ENCODE measurements at places on chromosomes 6 and 20.

DNA sequence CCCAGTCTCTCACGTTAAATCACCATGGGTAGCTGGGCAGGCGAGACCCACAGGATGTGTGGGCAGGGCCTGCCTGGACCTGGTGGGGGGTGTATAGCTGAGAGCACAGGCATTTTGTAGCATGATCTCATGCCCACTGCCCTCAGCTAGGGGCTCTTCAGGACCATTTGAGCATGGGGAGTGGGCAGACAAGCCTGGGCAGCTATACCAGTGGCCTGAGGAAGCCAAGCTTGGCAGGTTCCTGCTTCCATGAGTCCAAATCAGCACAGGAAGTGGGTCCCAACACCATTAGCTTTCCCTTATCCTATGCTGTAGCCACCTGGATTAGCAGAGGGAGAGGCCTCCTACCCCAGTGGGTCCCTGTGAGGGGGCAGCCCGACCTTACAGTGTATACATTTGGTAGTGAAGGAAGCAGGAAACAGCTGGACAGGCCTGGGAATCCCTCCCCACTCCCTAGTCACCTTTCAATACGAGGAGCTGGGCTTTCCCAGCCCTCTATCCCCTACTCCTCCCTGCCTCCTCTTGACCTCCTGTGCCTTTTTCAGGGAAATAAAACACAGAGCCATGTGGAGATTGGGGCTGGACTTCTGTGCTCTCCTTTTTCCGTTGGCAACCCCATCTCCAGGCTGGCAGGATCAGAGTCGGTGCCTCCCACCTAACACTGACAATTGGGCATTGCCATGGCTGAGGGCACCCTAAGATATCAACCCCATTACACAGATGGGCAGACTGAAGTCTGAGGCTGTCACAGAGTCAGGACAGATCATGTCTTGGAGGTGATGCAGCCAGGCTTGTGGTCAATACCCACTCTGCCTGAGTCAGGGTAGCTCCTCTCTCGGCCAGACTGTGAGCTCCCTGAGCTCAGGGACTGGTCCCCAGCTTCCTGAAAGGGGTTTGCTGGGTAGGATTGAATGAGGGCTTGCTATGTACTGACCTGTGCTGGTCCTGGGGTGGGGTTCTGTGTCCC lies 59.8 kb downstream of the MRPL14 start:
- DNase-seq, result no peak

- DNase-seq, result no peak
These were observed 199.1 kb downstream of the CENPW start for GRCh38 chr6:126539022-126539421.

- no peak for DNase-seq
These were observed 356.0 kb upstream of the CITED2 start for GRCh38 chr6:139730340-139730974.

DNA sequence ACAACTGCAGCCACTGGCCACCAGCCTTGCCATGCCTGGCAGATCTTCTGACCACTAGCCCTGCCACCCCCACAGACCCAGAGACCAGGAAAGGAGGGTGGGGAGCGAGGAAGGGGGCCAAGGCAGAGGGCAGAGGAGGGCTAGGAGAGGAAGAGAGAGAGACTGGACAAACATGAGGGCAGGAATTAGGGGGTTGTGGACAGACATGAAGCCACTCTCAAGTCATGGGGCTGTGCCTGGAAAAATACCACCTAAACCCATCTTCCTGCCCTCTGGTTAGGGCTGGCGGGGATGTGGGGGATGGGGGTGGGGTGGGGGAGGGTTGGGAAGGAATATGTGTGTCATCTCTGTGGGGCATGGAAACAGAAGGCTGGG lies 1.4 kb upstream of the SLC29A1 start:
- no peak for DNase-seq

DNA sequence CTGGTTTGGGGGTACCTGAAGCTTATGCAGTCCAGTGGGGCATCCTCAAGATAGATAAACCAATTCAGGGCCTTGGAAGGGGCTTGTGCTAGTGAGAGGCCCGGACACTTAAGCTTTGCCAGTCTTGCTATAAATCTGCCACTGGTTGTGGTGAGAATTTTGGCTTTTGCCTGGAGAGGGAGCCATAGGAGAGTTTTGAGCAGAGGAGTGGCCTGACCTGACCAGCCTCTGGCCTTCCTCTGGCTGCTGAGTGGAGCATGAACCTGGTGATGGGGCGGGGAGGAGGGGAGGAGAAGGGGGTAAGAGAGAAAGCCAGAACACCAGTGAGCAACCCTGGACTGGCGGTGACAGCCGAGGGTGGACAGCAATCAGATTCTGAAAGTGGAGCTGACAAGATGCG lies 7.1 kb downstream of the TMEM74B start:
- no peak for DNase-seq

DNA sequence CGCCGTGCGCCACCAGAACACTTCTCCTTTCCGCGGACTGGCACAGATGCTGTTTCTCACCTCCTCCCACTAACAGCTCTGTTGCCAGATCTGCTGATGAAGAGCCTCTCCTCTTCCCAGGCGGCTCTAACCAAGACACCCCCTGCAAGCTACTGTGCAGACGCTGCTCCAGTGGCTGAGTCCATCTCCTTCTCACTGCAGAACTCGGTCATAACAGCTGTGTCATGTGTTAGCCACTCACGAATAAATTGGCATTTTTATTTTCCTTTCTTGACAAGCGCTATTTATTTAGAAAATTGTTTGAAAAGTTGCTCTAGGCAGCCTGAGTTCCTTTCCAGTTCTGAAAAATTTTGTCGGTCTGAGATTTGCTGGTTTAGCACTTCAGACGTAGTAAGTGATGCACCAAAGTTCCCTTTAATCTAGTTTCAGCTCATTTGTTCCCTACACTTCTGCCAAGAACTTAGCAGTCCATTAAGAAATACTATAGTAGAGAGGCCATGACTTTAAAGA lies 12.8 kb upstream of the PLEKHG1 start:
- no peak for DNase-seq

GRCh38 chr20:62346398-62347150 lies 20.5 kb downstream of the LAMA5 start:
- DNase-seq, result no peak

DNA sequence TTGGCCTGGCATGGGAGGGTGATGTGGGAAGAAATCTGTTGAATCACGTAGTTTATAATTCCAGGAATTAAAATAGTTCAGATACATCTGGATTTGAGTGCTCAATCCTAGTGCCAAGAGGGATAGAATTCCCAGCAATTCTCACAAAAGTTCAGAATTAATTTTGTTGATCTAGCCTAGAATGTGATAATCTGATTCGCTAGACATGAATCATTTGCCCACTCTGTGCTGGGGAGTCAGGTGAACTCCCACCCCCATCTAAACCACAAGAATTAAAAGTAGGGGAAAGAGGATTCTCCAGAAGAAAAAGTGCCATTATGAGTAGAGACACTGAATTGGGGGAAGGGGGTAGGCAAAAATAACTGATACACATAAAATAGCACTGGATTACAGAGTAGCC lies 85.0 kb downstream of the LIN28B start:
- DNase-seq, result no peak

- no peak for DNase-seq
These were observed 2.9 kb downstream of the SLC35B2 start for GRCh38 chr6:44254191-44255104.

GRCh38 chr6:3857468-3858456 lies 8.6 kb downstream of the FAM50B start:
- no peak for DNase-seq

DNA sequence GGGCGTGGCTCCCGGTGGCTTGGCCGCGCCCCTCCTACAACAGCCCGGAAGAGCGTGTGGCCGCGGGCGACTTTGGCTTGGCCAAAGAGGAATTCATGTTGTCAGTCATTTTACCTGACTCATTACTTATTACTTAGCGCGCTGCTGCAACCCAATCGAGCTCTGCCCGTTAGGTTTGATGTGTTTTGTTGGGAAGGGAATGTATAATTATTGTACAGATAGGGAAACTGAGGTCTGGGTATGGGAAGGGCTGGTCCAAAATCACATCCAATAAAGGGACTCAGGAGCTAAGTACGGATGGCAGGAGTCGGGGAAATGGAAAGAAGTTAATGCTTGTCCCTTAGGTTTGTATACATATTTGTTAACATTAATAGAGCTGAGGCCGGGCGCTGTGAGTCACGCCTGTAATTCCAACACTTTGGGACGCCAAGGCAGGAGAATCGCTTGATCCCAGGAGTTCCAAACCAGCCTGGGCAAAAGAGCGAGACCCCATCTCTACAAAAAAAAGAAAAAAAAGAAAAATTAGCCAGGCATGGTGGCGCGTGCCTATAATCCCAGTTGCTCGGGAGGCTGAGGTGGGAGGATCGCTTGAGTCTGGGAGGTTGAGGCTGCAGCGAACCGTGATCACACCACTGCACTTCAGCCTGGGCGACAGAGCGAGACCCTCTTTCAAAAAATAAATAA lies 639 bp upstream of the ZNF335 start:
- DNase-seq, result peak; percentile 93

- peak; percentile 79 for DNase-seq
These were observed 11.0 kb downstream of the TSPYL1 start for GRCh38 chr6:116268589-116269293.

All from MV-4-11 (cell line).